ENCODE measurements at places on chromosomes 2 and 18.

DNA sequence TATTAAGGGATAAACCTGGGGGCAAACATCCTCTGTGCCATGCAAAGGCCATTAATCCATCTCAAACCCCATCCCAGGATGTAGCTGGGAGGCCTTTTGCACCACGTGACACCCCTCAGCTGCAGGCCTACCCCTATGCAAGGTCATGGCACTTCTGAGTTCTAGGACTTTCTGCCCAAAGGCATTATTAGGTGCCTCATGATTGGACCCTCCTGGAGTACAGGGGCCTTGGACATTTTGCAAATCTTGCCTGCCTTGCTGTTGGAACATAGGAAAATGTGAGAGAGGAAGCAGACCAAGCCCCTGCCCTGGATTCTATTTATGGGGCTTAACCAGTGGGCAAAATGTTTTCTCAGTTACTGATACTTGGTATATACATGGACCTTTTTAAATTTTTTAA, 44.2 kb upstream of the NFU1 start:
- no peak for DNase-seq

- no peak for DNase-seq
These were observed 82.4 kb upstream of the KLHL29 start for GRCh38 chr2:23302591-23302990.

DNA sequence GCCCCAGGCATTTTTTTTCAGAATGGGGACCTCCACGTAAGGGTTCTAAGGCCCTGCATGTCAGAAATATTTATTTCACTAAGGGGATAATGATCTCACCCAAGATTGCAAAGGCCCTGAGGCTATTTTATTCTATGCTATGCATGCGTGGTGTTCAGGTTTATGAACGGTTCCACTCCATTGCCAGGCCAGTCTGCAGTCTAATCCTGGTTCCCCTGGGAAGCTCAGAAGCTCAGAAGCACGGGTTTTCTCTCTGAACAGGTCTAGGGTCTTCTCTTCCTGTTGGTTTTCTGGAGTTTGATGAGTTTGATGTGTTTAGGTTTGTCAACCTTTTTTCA, 256.4 kb upstream of the PXDN start:
- DNase-seq, result no peak

GRCh38 chr2:3313781-3314375, 63.7 kb downstream of the EIPR1 start:
- DNase-seq, result no peak

- DNase-seq, result no peak
These were observed 28.1 kb upstream of the NPC1 start for GRCh38 chr18:23614413-23614812.
